ENCODE measurements at places on chromosomes 3 and 15.

DNA sequence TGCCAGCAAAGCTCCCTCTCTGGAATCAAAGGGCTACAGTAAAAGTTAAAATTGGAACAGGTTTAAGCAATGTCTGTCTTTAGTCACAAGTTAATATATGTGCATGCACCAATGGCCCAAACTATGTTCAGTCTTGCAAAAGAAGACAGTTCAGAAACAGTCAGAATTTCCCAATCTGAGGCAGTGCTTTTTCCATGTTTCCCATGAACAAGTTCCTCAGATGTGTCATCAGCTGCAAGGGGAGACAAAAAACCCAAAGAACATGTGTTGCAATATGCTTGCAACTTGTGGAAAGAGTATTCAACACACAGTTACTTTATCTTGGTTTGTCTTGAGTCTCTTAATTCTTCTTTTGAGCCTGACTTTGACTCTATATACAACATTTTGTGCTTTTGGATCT lies 148.4 kb downstream of the USP13 start:
- DNase-seq = peak; percentile 90

- no peak for DNase-seq
Measured at GRCh38 chr3:171821044-171821443, 10.8 kb upstream of the PLD1 start.

DNA sequence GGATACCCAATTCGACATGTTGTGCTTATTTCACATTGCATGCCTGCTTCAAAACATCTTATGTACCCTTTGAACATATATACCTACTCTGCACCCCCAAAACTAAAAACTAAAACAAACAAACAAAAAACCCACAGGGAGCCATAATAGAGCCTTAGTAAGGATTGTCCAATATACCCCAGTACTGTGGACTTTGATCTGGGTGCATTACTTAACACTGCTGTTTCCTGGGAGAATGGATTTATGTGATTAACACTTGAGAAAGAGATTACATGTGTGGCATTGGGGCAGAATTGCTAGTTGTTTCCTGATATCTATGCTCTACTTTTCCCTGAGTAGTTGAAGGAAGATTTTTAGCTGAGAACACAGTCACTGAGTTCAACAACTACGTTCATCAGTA lies 583.4 kb upstream of the ROBO1 start:
- DNase-seq = no peak

- DNase-seq = no peak
Measured at GRCh38 chr3:89184151-89184995, 77.0 kb downstream of the EPHA3 start.

DNA sequence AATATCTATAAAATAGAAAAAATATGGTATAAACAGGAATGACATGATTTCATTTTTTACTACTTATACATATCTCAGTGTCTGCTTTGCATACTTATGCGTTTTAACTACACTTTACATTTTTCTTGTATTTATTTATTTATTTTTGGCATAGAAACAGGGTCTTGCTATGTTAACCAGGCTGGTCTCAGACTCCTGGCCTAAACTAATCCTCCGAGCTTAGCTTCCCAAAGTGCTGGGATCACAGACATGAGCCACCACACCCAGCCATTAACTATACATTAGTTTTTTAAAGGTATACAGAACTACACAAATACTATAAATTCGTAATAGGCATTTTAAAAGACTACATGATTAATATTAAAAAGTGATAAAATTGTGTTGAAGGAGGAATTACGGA lies 9.1 kb downstream of the ADAM10 start:
- DNase-seq = no peak

DNA sequence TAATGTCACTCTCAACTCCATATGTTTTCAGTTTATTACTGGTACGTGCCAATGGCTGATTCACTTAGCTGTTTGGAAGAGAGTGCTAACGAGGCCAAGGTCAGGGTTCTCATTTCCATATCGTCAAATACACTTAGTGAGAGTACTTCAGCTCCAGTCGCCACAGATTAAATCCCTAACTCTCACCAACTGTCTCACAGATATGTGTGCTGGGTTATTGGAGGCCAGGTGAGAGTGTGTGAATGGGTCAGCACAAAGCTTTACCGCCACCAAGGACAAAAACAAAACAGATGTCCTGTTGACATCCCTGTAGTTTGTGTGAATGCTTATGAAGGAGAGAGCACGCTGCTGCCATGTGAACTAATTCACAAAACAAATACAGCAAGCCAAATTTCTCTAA lies 133.5 kb upstream of the TBL1XR1 start:
- no peak for DNase-seq

- DNase-seq = no peak
Measured at GRCh38 chr3:132900481-132900880, 137.7 kb upstream of the TMEM108 start.

DNA sequence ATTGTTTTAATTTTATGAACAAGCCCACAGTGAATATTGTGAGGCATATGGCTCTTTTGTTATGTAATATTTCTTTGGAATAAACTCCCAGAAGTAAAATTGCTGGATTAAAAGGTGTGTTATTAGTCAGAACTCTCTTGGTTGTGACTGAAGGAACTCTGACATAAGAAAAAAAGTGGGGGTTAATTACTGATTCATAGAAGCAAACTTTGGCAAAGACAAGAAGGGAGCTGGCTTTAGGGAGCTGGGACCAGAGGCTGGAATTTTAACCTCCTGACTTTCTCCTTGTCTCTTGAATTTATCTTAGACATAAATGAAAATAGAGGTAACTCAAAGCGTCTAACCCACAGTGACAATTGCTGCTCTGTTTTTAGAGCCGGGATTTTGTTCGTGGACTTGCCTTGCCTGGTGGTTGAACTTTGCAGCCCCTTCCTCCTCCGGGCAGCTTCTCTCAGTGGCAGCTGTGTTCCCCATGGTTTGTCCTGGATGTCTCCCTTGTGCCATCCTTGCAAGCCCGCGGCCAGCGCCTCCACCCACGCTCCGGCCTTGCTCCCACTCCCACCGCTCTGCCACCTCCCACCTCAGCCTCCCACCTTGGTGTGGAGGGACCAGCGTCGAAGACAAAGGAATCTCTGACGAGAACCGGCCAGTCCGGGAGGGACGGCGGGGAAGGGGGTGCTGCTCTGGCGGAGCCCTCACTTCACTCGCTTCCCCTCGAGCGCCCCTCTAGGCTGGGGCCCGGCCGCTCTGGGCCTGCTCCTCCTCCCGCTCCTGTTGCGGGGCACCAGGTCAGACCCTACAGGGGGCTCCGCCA lies 28.0 kb downstream of the ARHGAP31 start:
- peak; percentile 45 for DNase-seq

DNA sequence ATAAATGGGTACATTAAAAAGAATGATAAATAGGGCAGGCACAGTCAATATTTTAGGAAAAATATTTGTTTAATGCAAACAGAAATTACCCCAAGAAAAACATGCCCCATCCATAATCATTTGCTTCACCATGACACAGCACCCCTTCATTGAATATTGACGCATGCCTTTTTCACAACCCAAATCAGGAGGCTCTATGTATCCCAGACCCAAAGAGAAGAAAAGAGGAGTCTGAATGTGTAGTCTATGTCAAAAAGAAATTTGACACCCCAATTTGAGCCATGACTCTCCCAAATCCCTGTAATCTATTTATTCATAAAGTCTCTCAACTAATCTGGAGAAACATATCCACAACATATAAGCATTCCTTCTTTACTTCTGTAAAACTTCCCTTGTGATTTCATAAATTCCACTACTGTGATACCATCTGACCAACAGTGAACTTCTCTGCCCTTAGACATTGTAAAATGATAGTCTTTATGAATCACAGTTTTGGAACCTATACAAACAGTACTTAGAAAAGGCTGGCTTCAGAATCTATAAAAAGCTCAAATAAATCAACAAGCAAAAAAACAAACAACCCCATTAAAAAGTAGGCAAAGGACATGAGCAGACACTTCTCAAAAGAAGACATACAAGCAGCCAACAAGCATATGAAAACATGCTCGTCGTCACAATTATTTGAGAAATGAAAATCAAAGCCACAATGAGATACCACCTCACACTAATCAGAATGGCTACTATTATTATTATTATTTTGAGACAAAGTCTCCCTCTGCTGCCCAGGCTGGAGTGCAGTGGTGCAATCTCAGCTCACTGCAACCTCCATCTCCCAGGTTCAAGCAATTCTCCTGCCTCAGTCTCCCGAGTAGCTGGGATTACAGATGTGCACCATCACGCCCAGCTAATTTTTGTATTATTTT lies 53.4 kb upstream of the XRN1 start:
- no peak for DNase-seq

- DNase-seq = peak; percentile 52
Measured at GRCh38 chr15:51796847-51797401, 32.5 kb upstream of the TMOD3 start.

DNA sequence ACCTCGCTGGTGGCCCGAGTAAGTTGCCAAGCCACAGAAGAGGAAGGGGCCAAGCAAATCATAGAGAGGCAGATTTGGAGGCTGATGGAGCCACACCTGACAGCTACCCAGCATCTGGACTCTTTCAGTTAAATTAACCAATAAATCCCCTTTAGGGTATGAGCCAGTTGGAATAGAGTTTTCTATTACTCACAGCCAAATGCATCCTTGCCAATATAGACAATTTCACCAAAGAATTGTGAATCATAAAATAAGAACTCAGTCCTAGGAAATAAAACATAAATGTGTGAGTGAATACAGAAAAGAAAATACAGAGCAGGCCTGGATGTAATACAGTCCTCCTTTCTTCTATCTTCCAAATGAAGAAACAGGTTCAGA lies 161.6 kb upstream of the ANKRD28 start:
- DNase-seq = no peak

DNA sequence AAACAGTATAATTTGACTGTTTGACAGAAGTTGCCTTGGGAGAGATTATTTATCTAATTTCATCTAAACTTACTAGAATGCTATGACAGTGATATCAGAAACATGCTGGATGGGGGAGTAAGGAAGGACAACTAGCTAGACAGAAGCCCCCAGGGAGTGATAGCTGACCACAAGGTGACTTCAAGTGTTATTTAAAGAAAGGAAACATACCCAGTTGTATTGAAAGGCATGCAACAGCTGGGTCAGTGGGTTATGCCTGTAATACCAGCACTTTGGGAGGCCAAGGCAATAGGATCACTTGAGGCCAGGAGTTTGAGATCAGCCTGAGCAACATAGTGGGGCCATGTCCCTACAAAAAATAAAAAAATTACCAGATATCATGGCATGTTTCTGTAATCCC lies 69.6 kb downstream of the SLC49A4 start:
- DNase-seq = no peak

DNA sequence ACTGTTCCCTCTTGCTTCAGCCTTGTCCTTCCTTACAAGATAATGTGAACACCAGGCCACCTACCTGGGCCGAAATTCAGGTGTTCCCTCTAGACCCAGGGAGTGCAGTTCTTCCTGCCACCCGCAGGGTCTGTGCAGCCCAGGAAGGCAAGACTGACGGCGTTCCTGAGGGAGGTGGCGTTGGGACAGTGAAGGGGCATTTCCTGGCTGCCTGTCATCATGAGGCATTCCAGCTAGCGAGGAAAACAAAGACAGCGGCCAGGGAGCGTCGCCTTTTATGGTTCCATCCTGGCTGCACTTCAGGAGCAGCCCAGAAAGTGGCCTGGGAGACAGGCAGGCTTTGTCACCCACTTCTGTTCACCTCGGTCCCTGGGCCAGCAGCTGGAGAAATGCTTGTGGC lies 84.8 kb upstream of the WNT5A start:
- no peak for DNase-seq

- DNase-seq = no peak
Measured at GRCh38 chr3:158103887-158104327, 2.3 kb downstream of the SHOX2 start.

- no peak for DNase-seq
Measured at GRCh38 chr15:63395730-63396151, 14.1 kb upstream of the CA12 start.

DNA sequence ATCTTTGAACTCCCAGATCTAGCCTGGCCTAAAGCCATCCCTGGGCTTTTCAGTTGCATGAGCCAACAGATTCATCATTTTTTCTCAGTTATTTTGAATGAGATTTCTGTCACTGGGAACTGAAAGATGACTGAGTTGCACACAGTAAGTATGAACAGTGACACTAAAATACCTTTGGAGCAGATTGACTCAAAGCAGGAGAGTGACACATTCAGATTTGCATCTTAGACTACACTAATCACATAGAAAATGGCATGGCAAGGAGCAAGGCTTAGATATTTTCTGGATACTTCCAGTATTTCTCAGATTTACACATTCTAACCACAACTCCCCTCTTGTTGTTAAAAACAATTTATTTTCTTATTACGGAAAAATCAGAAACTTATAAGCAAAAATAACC lies 32.8 kb downstream of the SEC62 start:
- no peak for DNase-seq

GRCh38 chr3:144142151-144142840 lies 170.7 kb downstream of the DIPK2A start:
- no peak for DNase-seq

GRCh38 chr3:177862962-177863491 lies 665.7 kb upstream of the TBL1XR1 start:
- no peak for DNase-seq

GRCh38 chr3:192857260-192857661 lies 60.4 kb downstream of the MB21D2 start:
- DNase-seq = no peak

DNA sequence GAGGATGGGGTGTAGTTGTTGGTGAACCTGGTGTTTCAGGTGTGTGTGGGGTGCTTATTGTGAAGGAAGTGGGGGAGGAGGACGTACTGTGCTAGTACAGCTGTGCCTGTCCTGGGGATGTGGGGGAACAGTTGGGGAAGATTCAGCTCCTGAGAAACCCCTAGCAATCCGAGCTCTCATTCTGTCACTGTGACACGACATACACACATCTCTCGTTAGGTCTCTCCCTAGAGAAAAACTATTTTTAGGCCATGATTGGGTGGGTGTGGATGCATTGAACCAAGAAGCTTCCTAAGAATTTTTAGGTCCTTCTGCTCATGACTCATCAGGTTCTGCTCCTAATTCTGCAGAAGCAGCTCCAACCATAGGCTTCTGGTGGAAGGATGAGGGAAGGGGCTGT lies 54.3 kb downstream of the SLC30A4 start:
- DNase-seq = no peak

DNA sequence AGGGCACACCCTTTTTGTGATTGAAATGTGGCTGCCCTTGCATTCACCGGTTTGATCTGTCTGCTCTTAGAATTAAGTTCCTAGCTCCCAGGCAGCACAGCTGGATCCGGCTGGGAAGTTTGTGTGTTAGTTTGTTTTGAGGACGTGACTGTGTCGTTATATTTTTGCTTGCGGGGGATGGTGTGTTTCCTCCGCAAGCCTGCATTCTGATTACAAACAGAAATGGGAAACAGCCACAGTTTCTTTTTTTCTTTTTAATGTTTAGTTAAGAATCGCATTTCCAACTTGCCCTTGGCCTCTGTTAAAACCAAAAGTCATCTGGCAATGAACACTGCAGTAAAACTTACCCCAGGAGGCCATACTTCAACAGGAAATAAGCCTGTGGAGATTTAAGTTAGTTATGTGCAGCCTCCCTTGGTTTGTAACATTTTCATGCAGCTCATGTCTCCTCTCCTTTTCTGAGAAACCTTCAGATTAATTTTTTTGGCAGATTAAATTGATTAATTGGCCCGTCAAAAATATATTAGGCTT lies 888 bp downstream of the TMOD3 start:
- DNase-seq = peak; percentile 49

- DNase-seq = no peak
Measured at GRCh38 chr15:68466876-68467275, 34.9 kb upstream of the ITGA11 start.

GRCh38 chr3:80994085-80994665 lies 767.3 kb downstream of the GBE1 start:
- no peak for DNase-seq
